Sciatic nerve (tissue), 2 donors: ENCODE measurements at places on chromosomes 11 and 22. TPM values are rescaled to one million over a fixed set of nuclear protein-coding genes. Genes with fewer than 3 reads are reported as not detected.

The PNPLA5 gene
- not detected for total RNA-seq

The KRTAP5-8 gene
- 0.49 TPM for total RNA-seq

The OR4C6 gene
- total RNA-seq, result not detected

The ACR gene
- 1.5 TPM for total RNA-seq

The CNGA4 gene
- 0.31 TPM for total RNA-seq

The TRIM49 gene
- total RNA-seq, result not detected

GRCh38 chr22:23569716-23570115, 10.4 kb downstream of the IGLL1 start:
- no peak for DNase-seq

DNA sequence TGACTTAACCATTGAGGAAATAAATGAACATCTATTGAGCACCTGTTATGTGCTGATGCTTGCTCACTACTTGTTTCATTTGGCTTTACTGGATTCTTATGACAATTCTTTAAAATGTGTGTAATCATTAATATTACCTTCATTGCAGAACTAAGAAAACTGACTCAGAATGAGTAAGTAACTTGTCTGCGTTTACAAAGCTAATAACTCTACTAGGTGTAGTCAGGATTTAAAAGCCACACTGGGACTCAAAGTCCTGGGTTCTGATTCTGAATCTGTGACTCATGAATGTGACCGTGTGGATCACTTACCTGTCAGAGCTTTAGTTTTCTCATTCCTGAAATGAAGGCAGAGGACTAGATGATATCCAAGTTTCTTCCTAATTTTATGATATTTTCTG, 23.4 kb upstream of the KIRREL3 start:
- no peak for DNase-seq

GRCh38 chr22:43346521-43346929, 3.4 kb upstream of the SCUBE1 start:
- DNase-seq, result peak; percentile 75

DNA sequence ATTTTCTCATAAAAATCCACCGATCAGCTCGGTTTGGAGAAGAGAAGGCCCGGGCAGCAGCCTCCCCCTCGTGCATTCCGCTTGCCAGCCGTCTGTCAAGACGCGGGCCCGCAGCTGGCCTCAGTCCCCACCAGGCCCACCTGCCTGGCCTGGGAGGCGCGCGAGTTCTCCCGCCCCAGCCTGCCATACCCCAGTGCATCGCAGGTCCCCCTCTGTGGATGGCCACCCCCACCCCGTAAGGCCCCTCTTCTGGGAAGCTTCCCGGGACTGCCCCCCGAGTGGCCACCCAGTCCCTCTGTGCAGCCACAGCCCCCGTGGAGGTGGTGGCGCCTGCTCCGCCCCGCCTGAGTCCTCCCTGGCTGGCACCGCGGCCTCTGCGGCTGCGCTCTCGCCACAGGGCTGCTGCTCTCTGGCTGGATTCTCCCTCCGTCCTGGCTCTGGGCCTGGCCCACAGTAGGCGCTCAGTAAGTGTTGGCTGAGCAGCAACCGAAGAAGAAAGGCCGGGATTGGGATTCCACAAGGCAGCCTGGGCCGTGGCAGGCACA, 74.0 kb upstream of the TCF20 start:
- DNase-seq, result no peak

- DNase-seq, result no peak
These were observed 314.6 kb downstream of the LARGE1 start for GRCh38 chr22:33605666-33606065.

- no peak for DNase-seq
These were observed at the start of gene SLC1A2 for GRCh38 chr11:35419184-35419829. Gene SLC1A2, minus strand, starts transcription at chr11:35419558. Its CDS starts 592 bp downstream, at chr11:35418966.

DNA sequence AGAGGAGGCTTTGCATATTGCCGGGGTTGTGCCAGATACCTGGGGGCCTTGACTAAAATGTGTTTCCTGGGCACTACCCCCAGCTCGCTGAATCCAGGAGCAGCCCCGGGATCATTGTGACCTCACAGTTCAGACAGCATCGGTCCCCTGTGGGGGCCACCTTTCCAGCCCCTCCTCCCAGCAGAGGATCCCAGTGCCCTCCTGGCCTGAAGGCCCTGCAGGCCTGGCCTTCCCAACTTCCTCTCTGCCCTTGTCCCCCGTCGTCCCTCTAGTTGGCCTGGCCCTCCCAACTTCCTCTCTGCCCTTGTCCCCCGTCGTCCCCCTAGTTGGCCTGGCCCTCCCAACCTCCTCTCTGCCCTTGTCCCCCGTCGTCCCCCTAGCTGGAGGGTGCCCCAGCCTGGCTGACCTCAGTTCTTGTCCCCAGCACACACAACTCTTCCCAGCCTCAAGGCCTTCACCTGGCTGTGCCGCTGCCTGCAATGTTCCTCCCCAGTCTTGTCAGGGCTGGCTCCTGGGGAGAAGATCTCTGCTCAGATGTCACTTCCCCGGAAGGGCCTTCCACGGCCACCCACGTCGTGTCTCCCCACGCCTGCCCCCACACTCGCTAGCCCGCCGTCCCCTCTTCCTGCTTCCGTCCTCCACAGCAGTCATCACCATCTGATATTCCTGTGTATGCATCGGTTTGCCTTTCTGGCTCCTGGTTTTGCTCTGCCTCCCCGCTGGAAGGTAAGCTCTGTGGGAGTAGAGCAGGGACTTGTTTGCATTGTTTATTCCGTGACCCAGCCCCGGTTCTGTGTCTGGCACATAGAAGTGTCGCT, 12.6 kb upstream of the ANO1 start:
- no peak for DNase-seq

DNA sequence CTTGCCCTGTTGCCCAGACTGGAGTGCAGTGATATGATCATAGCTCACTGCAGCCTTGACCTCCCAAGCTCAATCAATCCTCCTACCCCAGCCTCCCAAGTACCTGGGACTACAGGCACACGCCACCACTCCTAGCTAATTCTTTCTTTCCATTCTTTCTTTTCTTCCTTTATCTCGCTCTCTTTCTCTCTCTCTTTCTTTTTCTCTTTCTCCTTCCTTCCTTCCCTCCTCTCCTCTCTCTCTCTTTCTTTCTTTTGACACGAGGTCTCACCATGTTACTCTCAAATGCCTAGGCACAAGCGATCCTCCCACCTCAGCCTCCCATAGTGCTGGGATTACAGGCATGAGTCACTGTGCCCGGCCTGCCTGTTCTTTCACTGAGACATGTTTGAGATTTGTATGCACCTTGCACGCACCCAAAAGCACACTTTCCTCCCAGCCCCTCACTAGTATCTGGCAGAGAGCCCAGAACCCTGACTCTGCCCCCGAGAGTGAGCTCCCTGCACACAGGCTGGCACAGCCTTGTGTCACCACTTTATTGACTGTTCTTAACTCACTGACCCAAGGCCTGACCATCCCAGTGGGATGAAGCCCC, 56.8 kb downstream of the CD6 start:
- no peak for DNase-seq

DNA sequence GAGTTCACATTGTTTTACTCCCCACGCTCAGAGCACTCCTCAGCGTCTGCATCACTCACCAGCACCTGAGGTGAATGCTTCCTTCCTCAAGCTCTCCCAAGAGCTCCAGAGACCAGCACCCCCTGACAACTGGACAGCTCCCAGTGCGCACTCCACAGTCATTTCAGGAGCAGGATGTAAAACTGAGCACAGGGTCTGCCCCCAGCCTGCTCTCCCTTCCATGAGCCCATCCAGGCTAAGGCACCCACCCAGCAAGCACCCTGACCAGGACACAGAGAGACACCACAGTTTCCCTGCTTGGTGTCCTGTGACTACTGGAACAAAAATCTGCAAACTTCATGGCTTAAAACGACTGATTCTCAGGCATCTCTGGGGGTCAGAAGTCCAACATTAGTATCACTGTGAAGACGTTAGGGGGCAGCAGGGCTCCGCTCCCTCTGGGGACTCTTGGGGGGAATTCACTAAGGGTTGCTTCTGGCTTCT, 3.3 kb downstream of the SCGB1D2 start:
- DNase-seq, result no peak

DNA sequence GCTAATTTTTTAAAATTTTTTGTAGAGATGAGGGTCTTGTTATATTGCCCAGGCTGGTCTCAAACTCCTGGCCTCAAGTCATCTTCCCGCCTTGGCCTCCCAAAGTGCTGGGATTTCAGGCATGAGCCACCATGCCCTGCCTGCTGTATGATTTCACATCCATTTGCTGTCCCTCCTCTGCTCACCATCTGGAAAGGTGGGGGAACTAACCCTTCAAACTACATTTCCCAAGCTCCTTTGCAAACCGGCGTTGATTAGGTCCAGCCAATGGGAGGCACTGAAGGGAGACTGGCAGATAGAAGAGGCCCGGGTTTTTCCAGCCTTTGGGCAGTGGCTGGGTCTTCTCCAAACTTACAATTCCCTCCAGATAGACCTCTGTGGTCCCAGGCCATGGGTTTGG, 19.3 kb downstream of the RFPL1 start:
- no peak for DNase-seq

DNA sequence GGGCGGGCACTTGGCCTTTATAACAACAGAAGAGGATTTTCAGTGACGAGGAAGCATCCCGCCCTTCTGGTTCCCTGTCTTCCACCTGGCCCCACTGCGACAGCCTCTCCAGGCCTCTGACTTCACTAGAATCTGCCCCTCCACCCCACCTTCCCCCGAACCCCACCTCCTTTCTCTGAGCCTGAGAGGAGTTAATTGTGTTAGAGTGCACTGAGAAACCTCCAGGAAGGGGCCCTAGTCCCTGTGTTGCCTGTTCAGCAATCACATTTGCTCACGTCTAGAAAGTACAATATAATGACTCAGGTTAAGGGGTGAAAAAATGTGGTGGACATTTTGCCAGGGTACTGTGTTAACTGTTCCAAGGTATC, 38.8 kb downstream of the PTPRJ start:
- DNase-seq, result no peak

GRCh38 chr11:104830080-104830479, 68.2 kb downstream of the CASP12 start:
- DNase-seq, result no peak

- DNase-seq, result no peak
These were observed 181.1 kb upstream of the NECTIN1 start for GRCh38 chr11:119910051-119910450.

DNA sequence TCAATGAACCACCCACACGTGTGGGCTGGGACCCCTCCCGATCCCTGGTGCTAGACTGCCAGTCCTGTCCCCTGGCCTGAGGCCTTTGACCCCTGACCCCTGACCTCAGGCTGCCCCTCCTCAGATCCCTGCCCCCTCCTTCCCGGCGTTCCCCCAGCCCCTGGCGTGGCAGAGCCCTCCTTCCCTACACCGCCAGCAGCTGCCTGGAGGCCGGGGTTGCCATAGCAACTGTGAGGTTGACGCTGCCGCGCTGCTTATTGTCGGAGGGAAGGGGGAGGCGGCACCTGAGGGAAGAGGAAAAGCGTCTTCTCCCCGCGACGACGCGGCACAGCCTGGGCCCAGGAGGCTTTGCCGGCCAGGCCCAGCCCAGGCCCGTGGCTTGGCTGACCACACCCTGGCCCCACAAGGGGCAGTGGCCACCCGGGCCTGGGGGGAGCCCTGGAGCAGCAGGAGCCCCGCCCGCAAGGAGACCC, 32.6 kb downstream of the SHANK3 start:
- peak; percentile 79 for DNase-seq

DNA sequence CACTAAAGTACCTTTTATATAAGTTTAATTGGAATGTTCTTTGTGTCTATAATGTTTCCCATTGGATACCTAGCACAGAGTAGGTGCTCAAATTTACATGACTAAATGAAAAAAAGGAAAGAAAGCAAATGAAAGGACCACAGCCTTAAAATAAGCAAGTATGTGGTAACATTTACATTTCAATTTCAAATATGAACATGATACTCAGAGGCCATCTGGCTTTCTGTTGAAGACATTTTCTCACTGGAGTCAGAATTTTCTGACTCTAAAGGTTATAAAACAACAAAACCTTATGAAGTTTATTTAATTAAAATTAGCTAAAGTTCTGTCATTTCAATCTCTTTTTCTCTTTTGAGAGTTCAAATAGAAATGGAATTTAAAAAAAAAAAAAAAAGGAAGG, 904 bp upstream of the ANGPTL5 start:
- DNase-seq, result no peak

DNA sequence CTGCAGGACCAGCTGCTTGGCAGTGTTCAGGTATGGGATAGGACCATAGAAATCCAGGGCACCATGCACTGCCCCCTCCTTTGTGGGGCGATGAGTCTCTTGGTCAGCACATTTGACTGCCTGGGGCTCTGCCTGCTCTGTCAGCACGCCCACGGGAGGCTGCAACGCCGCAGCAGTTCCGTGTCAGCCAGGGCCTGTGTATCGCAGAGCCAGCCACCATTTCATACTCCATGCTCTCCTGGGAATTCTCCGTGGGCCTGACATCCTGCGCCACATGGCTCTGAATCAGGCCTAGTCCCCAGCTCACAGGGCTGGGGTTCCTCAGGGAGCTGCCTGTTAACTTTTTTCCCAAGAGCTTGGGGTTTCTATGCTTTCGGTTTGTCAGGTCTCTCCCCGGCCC, 16.9 kb upstream of the RELT start:
- DNase-seq, result no peak

GRCh38 chr11:16016468-16016829, 339.9 kb downstream of the SOX6 start:
- no peak for DNase-seq

DNA sequence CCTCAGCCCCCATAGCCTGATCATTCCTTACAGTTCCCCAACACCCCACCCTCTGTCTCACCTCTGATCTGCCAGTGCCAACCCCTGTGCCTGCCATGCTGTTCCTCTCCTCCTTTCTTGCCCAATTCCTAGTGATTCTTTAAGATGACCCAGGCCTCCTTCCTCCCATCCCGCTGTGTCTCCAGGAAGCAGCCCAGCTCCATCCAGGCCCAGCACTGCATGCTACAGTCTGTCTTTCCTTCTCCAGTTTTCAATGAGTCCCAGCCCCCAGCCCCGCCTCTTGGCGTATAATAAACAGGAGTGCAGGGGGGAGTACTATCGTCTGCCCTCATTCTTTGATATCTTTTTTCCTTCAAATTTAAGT, 12.3 kb downstream of the LTBP3 start:
- no peak for DNase-seq

DNA sequence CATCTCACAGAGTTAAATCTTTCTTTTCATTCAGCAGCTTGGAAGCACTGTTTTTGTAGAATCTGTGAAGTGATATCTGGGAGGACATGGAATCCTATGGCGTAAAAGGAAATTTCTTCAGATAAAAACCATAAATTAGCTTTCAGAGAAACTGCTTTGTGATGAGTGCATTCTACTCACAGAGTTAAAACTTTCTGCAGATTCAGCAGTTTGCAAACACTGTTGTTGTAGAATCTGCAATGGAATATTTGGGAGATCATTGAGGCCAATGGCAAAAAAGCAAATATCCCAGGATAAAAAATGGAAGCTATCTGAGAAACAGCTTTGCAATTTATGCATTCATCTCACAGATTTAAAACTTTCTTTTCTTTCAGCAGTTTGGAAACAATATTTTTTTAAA, 180.6 kb downstream of the OR4A47 start:
- no peak for DNase-seq

DNA sequence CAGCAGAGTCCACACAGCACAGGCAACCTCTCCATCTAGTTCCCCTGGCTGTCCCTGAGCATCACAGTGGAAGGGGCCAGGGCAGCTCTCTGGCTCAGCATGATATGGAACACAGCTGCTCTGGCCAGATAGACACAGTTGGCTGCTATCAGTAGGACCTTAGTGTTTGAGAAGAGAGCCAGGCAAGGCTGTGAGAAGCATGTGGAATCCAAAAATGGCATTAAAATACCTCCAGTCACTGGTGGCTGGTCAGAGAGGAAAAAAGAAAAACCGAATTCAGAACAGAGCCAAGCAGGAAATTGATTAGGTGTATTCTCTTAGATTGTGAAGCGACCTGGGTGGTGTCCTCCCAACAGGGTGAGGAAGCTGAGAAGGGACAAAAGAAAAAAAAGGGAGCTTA, 27.9 kb downstream of the SERPINH1 start:
- no peak for DNase-seq

- no peak for DNase-seq
These were observed 1.1 kb upstream of the FADS2 start for GRCh38 chr11:61826930-61827570.
